ENCODE measurements at places on chromosomes 4 and X.

GRCh38 chrX:40057405-40057804 lies 40.4 kb downstream of the BCOR start:
- DNase-seq = no peak

DNA sequence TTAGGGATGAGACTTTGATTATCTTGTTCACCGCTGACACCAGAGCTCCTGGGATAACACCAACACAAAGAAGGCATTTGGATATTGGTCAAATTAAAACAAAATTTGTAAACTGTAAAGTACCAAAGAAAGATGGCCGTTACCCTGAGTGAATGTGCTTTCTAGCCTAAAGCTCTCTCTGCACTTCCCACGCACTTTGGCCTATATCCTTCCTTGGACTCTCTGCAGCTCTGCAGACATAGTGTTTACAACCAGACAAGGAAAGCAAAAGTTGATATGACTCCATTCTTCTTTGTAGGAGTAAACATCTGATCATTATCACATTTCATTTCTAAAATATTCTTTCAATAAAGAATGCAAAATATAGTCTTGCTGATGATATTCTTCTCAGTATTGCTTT lies 44.8 kb upstream of the PITX2 start:
- no peak for DNase-seq

DNA sequence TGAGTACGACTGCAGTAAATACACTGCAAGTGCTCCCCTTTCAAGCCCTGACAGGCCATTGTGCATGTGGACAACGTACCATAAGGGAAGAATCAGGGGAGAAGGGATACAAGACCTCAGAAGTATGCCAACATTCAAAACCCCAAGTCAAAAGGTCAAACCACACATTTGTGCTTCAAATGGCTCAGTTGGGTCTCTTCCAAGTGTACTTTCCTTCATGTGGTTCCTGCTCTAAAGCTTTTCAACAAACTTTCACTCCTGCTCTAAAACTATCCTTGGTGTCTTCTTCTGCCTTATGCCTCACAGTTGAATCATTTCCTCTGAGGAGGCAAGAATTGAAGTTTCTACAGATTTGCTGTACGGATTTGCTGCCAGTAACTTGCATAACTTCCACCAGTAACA lies 305.7 kb upstream of the SLIT2 start:
- DNase-seq = peak; percentile 41

- no peak for DNase-seq
These were observed 8.1 kb downstream of the MORF4L2 start for GRCh38 chrX:103678199-103678993.

DNA sequence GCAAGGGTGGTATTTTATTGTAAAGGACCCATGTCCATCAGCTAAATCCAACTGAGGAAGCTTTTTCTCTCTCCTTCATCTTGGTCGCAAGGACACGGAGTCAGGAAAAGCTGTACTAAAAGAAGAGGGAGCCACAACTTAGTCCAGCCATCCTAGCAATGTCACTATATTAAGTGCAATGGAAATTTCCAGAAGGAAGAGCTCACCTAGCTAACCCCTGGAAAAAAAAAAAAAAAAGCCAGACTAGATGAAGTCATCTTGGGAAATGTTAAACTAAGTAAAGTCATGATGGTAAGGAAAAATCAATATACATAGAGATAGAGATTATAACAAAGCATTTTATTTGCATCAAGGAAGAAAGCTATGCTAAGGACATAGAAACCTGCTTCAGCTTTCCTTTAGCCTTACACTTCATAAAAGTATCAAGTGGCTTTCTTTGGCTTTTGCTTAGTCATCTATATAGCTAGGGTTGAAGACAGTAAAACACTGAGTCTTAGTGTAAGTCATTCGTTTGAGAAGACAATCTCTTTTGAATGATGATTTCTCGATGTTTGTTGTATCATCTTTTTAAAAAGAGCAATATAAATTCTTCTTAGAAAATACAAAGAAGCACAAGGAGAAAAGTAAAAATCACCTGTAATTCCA lies 18.6 kb upstream of the CA5B start:
- DNase-seq = no peak

- DNase-seq = no peak
These were observed 996.2 kb downstream of the ADGRL3 start for GRCh38 chr4:62196338-62196737.

- DNase-seq = no peak
These were observed 10.3 kb downstream of the HADH start for GRCh38 chr4:107999932-108000539.

DNA sequence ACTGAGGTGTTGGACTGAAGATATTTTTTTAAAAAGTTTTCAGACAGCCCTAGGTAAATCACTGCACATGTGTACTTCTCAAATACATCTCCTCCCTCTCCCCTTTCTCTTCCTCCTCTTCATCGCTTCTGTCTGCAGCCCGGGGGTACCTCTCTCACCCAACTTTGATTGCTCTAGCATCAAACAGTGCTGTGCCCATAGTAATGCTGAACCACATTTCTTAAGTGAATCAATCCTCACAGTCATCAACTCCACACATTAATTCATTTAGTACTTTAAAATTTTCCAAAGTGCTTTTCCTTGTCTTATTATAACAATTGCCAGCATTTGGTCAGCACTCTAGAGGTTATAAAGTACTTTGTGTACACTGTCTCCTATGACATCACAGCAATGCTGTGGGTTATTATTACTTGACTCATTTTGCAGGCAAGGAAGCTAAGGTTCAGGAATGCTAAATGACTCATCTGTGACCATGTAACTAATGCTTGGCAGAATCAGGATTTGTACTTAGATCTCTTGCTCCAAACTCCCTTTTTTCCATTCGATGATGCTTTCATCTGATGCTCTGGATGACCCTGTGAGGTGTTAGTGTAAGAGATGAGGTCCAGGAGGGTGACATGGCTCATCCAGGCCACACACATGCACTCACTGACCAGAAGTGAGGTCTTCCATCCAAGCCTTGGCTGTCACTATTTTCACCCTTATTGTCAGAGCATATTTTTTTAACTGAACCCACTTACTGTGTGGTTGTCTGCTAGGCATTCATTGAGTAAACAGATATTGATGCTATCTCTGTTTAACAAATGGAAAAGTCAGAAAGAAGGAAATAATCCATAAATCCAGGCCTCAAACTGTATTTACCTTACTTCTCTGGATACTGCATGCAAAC lies 58.8 kb downstream of the RHOH start:
- no peak for DNase-seq

DNA sequence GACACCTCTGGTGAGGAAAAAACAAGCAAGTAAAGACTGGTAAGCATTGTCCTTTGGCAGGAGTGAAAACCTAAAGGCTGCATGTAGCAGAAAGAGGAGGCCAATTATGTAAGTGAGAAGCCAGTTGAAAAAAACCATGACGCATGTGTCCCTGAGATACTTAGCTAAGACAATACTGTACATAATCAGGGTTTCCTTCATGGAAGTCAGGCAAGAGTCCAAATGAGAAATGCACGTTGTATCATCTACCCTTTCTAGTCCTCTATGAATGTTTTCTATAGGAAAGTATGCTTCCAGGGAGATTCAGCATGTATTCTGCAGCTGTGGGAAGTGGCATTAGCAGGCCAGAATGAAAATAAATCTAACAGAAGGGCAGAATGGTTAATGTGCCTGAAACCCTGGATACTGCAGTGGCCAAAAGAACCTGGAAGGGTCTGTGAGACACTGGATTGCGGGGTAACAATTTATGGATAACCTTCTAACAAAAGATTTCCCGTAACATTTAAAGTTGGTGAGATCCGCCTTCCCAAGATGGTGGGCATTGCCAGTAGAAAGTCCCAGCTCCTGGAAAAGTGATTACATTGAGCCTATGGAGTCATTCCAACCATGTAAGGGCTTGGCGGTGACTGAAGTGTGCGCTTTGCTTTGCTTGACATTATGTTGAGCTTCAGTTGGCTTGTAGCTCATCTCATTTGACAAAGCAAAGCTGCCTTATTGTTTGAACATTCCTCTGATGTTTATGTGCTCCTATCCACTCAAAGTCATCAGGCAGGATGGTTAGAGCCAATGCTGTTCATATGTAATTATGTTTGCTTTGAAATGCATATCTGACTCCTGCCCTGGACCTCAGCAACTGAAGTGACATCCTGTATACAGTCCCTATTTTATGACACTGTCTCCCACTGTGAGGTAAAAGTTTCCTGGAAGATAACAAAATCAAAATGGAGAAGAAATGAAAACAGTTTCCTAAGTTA lies 200.4 kb downstream of the ARHGAP24 start:
- DNase-seq = peak; percentile 55

GRCh38 chr4:14059006-14059405 lies 431.5 kb upstream of the BOD1L1 start:
- DNase-seq = no peak

- no peak for DNase-seq
These were observed 44.8 kb downstream of the ARFIP1 start for GRCh38 chr4:152824561-152824960.

- DNase-seq = no peak
These were observed 29.5 kb upstream of the JAKMIP1 start for GRCh38 chr4:6229671-6230501.

DNA sequence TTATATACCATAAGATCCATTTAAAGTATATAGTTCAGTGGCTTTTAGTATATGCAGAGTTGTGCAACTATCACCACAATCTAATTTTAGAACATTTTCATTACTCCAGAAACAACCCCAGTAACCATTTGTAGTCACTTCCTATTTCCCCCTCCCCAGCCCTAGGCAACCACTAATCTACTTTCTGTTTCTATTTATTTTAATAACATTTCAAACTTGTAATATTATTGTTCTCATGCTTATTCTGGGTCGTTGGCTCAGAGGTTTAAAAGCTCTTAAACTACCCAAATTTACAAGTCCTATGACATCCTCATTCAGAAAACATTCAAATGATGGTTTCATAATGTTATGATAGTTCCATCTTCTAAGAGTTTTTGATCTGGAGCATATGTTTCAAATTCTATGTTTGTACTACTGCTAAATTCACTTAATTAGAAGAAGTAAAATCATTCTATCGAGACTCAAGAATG lies 18.4 kb downstream of the XIAP start:
- DNase-seq = no peak

GRCh38 chrX:146127617-146128016 lies 310.0 kb downstream of the SLITRK2 start:
- DNase-seq = no peak

GRCh38 chrX:74383611-74384010 lies 37.7 kb upstream of the SLC16A2 start:
- peak; percentile 42 for DNase-seq

DNA sequence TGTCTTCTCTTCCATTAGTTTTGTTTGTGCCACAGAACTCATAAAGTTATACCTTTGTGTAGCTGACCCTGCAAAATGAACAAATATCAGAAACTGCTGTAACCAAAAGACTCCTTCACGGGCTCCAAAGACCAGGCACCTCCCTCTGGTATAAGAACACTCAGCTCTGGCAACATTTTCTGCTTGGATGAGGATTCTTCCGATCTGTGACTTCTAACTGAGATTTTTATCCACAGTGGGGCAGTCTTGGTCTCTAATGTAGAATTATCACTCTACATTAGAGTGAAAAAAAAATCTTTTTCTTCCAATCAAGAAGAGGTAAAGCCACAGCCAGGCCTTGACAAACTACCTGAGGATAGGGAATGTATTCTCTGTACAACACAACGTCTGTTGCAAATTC lies 38.5 kb upstream of the PRSS48 start:
- no peak for DNase-seq

DNA sequence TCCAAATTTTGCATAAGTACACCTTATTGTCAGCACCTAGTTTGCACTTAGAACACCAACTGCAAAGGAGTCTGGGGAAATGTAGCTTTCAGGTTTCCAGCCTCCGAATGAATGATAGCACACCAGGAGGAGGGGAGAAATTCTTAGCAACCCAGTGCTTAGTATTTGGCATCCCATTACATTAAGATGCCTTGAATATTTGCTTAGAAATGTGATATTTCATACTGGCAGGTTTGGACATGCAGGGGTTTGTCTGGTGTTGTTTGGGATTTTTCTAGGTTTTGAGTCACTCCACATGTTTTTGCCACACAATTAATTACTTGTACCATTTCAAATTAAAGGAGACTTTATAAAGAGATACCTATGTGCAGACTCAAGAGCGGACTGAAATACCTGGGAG lies 60.3 kb upstream of the CAMK2D start:
- no peak for DNase-seq

DNA sequence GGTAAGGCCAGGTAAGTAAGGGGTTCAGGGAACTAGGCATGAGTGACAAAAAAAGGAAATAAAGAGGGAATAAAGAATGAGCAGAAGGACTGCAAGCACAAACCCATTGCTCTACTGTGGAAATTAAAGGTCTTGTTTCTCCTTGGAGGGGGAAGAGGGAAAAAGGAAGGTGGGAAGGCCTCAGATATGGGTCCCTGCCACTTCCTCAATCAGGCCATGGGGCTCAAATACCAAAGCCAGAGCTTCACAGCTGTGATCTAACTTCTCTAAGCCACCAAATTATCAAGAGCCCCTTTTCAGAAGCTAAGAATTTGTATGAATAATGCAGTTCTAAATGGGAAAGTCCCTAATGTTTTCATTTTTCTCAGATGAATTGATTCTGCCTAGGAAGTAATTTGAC lies 4.7 kb downstream of the USP51 start:
- DNase-seq = no peak
